ENCODE measurements at places on chromosomes 7 and 10. TPM values are rescaled to one million over a fixed set of nuclear protein-coding genes. Genes with fewer than 3 reads are reported as not detected.

DNA sequence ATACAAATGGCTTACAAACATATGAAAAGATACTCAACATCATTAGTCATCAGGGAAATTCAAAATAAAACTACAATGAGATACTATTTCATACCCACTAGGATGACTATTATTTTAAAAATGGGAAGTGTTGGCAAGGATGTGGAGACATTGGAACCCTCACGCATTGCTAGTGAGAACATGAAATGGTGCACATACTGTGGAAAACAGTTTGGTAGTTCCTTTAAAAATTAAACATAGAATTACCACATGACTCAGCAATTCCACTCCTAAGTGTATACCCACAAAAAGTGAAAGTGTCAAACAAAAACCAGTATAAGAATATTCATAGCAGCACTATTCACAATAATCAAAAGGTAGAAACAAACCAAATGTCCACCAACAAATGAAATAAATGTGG is 48.5 kb upstream of the SHTN1 start:
- no peak for DNase-seq

GRCh38 chr10:32298075-32298812 is 48.7 kb downstream of the EPC1 start:
- DNase-seq: no peak

DNA sequence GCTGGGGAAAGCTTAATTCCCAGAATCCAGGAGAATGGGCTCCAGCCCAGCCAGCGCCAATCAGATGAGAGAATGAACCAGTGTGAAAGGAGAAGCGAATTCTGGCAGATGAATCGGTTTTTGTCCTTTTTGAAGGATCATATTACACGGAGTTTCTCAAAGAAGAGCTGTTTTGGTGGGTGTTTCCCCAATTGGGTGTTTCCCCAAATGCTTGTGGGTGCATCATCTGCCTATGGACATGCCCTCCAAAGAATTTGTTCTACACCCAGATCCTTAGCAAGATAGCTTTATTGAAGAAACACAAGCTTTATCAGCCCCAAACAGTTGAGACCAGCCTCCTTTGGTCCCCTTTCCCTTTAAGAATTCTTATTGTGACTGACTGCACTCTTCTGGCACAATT is 186.5 kb upstream of the GPR26 start:
- no peak for DNase-seq

DNA sequence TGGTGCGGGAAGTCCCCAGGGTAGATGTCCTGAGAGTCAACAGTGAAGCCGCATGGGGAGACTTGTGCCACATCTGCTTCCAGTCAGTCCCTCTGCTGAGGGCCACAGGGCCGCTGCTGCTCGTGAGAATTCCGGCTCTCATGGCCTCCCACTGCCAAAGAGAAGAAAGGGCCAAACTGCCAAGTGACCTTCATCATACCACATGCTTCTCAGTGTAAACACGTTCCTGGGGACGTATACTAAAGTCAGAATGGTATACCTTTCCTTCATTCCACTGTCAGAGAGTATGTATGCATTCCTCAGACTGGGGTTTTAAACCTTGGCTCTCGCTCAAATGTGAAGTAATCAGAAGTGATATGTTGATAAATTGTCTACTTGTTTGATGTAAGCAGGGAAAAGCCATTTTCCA is 52.8 kb upstream of the SEC61G start:
- DNase-seq: no peak

The SEMA3E gene
- 1.4 TPM for total RNA-seq

All from omental fat pad (tissue), 4 donors.